ENCODE measurements at places on chromosomes 2 and 18.

DNA sequence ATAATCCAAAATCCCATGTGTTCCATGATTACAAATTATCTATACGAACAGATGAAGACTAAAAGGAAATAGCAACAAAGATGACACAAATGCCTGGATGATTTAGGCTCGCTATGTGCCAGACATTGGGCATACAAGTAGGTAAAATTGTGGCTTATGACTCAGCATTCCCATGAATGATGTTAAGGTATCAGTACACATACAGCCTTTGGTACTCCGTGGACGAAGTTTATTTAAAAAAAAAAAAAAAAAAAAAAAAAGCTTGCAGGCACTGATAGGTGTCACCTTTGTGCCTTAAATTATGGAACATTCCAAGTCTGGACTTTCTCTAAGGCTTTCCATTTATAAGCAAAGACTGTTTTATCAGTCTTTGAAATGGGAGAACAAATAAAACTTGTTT lies 2.7 kb downstream of the CHAC2 start:
- DNase-seq, result no peak

DNA sequence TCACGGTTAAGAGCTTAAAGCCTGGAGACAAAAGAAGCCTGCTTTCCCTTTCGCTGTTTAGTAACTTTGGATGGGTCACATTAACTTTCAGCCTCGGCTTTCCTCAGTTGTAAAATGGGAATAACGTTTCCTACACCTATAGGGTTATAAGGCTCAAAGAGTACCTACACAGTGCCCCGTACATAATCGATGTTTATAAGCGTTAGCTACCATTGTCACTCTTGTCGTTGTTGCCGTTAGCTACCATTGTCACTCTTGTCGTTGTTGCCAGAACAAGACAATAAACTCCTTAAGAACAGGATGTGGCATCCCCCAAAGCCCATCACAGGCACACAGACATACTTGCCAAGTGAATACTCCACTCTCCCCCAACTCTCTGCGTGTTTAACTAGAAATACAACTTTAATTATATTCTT lies 901 bp upstream of the MFSD6 start:
- no peak for DNase-seq

- no peak for DNase-seq
Measured at GRCh38 chr2:172210599-172210998, 107.9 kb upstream of the DLX2 start.

- DNase-seq, result no peak
Measured at GRCh38 chr2:64591188-64591587, 62.5 kb downstream of the SERTAD2 start.

- DNase-seq, result no peak
Measured at GRCh38 chr18:55206927-55207326, 247.7 kb upstream of the CCDC68 start.

GRCh38 chr2:64952511-64953482 lies 36.4 kb upstream of the SLC1A4 start:
- DNase-seq, result no peak

DNA sequence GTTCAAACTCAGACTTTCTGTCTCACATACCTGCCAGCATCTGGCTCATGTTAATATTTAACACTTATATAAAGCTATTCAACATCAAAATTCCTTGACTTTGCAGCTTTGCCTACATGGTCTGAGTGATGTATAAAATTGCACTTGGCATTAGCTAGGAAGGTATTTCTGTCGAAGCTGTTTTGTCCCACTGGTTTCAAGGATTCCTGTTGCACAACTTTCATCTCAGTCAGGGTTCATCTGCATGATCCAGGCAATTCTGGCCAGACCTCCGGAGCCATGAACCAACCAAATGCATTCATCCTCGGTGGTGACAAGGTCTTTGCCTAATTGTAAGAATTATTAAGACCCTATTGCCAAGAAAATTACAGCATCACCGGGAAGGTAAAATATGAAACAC lies 185.4 kb downstream of the ZEB2 start:
- no peak for DNase-seq

GRCh38 chr2:21372654-21373053 lies 248.9 kb downstream of the TDRD15 start:
- DNase-seq, result peak; percentile 45

GRCh38 chr2:151437630-151438029 lies 27.9 kb downstream of the RIF1 start:
- peak; percentile 36 for DNase-seq

GRCh38 chr2:226740039-226740648 lies 59.5 kb downstream of the IRS1 start:
- DNase-seq, result no peak

- no peak for DNase-seq
Measured at GRCh38 chr2:43408407-43409160, 182.2 kb upstream of the ZFP36L2 start.

- DNase-seq, result peak; percentile 35
Measured at GRCh38 chr2:104078431-104079157, 775.3 kb upstream of the POU3F3 start.

- DNase-seq, result no peak
Measured at GRCh38 chr2:182921234-182921633, 54.8 kb upstream of the FRZB start.

GRCh38 chr18:25896178-25896780 lies 194.1 kb downstream of the SS18 start:
- peak; percentile 39 for DNase-seq

DNA sequence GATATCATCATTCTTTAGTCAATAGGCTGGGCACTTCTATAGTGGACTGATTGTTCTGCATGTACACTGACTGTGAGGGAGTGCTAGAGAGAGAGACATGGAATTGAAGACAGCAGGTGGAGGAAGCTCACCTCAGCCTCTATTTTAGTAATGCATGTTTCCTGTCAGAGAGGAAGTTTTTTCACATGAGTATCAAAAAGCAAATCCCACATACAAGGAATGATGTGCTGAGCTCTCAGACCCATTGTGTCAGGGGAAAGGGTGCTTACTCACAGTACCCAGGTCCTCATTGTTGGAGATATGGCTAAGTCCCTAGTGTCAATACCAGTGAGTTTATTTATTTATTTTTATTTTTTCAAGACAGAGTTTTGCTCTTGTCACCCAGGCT lies 9.9 kb upstream of the CDK15 start:
- DNase-seq, result no peak

DNA sequence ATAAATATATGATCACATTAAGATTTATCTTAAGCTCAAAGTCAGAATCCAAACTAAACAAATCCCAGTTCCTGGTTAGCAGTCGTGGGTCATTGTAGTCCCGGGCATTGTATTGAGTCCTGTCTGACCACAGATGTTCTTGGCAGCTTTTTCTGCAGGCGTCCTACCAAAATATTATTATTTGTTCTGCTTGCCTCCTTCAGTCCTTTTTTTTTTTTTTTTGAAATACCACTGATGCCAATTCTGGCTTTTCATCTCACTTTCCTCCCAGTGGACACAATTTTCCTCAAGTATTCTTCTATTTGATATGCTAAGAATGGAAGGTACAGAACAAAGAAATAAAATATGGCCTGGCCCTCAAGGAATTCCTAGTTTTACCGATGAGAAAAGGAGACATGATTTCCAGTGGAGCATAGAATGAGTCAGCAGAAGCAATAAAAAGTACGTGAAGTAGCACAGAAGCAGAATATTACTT lies 151.6 kb downstream of the CSRNP3 start:
- DNase-seq, result peak; percentile 72

DNA sequence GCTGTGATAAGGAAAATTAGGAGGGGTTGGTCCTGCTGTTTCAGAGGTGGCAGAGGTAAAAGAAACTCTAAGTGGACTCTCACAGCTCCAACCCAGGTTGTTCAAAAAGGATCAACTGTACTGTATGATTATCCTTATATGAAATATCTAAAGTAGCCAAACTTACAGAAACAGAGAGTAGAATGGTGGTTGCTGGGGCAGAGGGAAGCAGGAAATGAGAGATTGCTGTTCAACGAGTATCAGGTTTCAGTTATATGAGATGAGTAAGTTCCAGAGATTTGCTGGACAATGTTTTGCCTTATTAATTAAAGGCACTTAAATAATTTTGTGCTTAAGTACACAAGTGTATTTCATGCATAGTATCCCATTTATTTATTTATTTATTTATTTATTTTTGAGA lies 972.0 kb upstream of the LRRTM1 start:
- no peak for DNase-seq

DNA sequence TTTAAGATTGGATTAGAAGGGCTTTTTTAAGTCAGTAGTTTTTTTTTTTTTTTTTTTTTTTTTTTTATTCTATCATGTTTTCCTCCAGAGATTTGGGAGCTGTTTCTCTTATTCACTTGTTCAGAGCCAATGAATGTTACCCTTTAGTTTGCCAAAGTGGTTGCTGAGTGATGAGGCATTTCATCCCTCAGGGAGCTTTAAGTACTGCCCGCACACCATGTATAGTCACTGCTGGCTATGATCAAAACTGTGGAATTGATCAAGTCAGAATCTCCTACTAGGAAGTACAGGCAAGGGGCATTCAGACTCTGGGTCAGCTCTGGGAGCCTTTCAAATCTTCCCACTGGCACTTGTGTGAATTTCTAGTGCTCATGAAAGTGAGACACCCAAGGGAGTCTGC lies 201.6 kb downstream of the IKZF2 start:
- no peak for DNase-seq

DNA sequence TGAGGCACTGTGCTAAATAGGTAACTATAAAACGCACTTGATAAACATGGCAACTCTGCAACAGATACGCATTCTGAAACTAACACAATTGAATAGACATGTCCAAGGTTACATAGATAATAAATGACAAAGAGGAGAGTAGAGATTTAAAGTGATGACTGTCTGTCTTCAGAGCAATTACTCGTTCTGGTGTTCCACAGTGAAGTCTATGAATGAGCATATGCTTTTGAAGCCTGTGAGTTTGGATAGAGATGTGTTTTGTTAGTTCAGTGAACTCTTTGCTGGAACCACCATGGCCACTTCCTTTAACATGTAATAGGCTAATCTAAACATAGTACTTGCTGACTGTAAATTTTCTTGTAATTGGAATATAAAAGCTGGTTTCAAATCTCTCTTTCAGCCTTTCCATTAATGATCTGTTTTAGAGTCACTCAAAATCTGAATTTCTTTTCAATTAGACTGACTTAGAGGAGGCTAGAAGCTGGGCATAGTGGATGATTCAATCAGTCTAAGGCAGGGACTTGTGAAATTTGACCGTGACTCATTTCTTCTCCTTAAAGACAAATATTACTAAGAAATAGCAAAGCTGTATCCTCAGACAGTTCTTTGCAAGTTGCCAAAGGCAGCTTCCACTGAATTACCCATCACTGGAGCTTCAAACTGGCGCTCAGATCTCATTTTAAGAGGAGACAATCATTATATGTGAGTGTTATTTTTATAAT lies 1130.1 kb upstream of the CELF4 start:
- DNase-seq, result no peak

DNA sequence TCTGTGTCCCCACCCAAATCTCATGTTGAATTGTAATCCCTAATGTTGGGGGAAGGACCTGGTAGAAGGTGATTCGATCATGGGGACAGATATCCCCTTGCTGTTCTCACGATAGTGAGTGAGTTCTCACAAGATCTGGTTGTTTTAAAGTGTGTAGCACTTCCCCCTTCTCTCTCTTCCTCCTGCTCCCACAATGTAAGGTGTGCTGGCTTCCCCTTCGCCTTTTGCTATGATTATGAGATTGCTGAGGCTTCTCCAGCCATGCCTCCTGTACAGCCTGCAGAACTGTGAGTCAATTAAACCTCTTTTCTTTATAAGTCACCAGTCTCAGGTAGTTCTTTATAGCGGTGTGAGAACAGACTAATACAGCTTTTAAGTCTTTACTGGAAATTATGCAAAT lies 193.3 kb upstream of the RBBP8 start:
- DNase-seq, result no peak

DNA sequence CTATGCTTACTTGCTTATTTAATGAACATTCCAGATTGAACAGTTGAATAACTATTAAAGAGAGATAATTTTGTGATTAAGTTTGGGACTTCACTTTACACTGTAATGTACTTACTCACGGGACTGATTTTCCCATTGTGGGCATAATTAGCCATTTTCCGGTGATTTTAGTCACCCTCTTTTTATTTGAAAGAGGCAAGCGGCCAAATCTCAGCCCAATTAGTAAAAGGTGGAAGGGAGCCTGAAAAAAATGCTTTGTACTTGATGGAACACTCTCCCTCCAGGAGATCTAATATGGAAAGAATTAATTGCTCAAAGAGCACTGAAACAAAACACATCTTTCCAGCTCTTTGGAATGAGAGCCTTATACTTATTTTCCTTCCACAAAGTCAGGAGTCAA lies 50.2 kb downstream of the CALCRL start:
- no peak for DNase-seq

GRCh38 chr18:49174478-49174877 lies 223.7 kb upstream of the SMAD7 start:
- peak; percentile 30 for DNase-seq

- peak; percentile 38 for DNase-seq
Measured at GRCh38 chr2:172836347-172836821, 100.7 kb downstream of the RAPGEF4 start.

DNA sequence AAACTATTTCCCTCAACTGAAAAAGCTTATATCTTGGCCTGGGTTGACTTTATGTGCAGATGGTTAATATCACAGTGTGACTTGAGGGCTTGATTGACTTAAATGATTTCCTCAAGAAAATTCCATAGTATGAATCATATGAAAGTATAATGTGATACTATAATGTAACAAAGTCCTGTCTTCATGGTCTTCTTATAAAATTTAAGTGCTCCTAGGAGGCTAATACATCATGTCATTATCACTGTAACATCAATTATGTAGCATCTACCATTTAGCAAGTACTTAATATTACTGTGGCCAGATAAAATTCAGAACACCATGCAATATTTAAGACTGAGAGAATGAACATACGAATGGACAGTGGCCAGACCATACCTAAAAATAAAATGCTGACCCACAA lies 276.1 kb downstream of the RIT2 start:
- DNase-seq, result no peak

DNA sequence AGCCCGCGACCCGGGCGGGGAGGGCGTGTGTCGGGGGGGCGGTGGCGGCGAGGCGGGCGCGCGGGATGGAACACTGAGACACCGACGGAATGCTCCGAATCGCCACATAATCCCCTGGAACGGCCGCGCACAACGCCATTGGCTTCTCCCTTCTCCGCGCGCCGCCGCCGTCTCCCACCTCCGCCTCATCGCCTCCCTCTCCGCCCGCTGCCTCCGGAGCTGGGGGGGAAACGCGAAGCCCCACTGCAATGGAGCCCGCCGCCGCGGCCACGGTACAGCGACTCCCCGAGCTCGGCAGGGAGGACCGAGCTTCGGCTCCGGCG lies at the start of gene PHLPP1:
Gene PHLPP1, plus strand, starts transcription at position 106 of the 323 bp plus-strand sequence. Its CDS starts 143 bp downstream, at position 249.
- no peak for DNase-seq

Measured in ACHN (cell line).